ENCODE measurements at places on chromosomes 6 and 20. TPM values are rescaled to one million over a fixed set of nuclear protein-coding genes. Genes with fewer than 3 reads are reported as not detected.

Gene CALHM5
- not detected for total RNA-seq

Gene ABRACL
- 103 TPM for total RNA-seq

DNA sequence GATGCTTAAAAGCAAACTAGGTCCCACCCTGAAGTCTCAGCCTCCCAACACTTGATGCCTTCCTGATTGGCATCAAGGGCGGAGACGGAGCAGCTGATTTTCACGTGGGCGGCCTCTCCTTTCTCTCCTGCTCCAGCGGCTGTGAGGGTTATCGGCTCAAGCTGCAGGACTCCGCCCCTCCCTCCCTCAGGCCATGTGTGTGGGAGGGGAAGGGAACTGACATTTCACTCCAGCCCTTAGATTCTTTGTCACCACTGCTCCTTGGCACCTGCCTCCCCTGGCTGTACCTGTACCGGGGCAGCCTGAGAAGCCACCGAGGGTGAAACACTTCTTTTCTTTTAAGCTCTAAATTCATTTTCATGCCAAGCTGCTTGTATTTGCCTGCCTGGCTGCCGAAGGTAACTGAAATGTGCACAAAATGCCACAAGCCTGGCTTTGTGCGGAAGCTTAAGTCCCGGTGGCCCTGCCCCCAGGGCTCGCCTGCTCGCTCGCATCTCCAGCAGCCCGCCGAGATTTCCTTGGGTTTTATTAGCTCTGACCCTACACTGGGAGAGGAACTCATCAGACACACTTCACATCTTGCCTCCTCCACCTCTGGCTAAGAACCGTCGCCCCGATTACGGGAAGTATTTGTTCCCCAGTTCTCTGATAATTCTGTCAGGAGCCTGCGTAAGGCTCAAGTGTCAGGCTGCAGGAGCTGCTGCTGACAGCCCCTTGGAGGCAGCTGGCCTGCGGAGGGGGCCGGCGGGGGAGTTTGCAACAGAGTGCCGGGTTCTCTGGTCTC is 9.6 kb upstream of the CPNE5 start:
- H3K36me3 ChIP-seq = peaks cover 9% of the 10 kb centered on the region
- H3K4me3 ChIP-seq = no peak overlapping the region
- no peaks in the 10 kb centered on the region for H3K27me3 ChIP-seq
- DNase-seq = no peak
- no peaks in the 10 kb centered on the region for H3K4me1 ChIP-seq

GRCh38 chr20:17227669-17228623 is 1.1 kb downstream of the PCSK2 start:
- H3K27ac ChIP-seq = no peak overlapping the region
- DNase-seq = no peak
- peaks cover 4% of the 10 kb centered on the region for H3K27me3 ChIP-seq
- H3K4me3 ChIP-seq = no peak overlapping the region
- no peaks in the 10 kb centered on the region for H3K36me3 ChIP-seq

DNA sequence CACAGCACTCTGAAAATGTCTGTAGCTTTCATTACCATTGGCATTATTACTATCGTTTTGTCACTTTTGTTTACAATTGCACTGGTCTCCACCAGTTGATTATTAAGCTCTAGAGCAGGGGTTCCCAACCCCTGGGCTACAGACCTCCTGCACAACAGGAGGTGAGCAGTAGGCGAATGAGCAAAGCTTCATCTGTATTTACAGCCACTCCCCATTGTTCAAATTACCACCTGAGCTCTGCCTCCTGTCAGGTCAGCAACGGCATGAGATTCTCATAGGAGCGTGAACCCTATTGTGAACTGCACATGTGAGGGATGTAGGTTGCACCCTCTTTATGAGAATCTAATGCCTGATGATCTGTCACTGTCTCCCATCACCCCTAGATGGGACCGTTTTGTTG is 126.4 kb downstream of the ATXN1 start:
- no peak for DNase-seq
- H3K27me3 ChIP-seq = no peaks in the 10 kb centered on the region
- no peaks in the 10 kb centered on the region for H3K36me3 ChIP-seq
- H3K4me3 ChIP-seq = no peak overlapping the region
- no peak overlapping the region for H3K27ac ChIP-seq
- peaks cover 24% of the 10 kb centered on the region for H3K4me1 ChIP-seq

DNA sequence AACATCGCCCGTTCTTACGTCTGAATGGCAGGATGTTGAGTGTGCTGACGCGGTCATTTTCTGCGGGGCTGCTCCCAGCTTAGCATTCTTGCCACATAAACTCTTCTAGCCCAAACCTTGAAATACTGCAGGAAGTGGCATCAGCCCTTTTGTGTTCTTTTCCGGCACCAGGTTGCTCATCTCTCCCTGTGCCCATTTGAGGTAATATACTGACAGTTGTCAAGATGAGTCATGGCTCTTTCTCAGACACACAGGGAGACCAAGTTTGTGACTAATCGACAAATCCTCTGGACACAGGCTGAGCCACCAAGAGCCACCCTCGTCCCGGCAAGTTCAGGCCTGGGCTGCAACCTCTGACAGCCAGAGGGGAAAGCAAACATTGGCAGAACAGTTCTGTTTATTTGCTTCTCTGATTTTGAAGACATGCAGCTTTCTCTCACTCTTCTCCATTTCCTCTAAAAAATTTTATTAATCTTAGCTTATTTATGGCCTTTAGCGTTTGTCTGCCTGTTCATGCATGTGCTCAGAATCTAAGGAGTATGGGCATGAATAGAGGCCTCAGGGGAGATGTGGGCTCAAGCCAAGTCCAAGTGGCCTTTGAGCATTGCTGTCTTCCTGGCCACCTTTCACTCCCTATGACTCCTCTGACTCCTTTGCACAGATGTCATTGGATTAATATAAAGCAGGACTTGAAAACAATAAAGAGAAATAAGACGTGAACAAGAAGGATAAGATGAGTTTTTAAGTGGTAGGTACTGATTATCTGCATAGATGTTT is 328.2 kb upstream of the JAG1 start:
- no peaks in the 10 kb centered on the region for H3K36me3 ChIP-seq
- H3K27me3 ChIP-seq = no peaks in the 10 kb centered on the region
- H3K4me3 ChIP-seq = no peak overlapping the region
- no peak overlapping the region for H3K27ac ChIP-seq

DNA sequence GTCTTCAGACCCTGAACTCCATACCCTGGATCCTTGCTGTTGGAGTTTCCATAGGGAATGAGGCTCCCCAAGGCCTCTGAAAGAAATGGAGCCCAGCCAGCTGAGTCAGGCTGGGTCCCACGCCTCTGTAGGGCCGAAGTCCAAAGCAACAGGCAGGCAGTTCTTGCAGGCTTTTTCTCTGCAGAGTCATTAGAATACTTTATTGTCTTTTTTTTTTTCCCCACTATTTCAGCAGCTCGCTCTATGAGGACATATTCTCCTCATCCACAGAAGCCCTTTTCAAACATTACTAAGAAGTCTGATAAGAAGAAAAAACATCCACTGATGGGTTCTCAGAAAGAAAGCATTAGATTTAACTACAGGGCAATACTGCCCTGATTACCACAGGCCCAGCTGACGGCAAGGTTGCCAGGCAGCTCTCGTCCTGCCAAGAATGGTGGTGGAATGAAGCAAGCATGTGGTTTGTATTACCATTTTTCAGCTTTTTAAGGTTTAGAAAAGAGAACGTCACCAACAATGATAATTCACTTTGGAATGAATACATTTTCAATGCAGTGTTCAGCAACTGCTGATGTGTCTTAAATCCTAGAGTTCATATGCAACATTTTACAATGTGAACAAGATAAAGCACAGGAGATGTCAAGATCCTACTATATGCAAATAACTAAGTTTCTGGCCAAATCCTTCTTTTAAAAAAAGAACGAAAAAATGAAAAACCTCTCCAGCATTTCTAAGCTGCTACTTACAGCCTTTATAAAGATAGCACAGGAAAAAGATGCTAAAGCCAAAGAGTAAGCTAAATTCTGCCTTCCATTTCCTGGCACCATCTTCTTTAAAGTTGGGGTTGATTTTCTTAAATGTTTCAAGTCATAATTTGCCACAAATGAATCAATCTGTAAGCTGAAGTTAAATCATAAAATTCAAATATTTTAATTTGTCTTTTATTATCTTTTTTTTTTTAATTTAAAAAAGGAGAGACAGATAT is 223.6 kb upstream of the CITED2 start:
- no peak for DNase-seq
- H3K27me3 ChIP-seq = no peaks in the 10 kb centered on the region
- H3K4me1 ChIP-seq = peaks cover 8% of the 10 kb centered on the region

GRCh38 chr20:58106143-58106750 is 122.2 kb downstream of the ANKRD60 start:
- H3K27me3 ChIP-seq = no peaks in the 10 kb centered on the region
- DNase-seq = no peak
- H3K36me3 ChIP-seq = no peaks in the 10 kb centered on the region
- H3K4me1 ChIP-seq = no peaks in the 10 kb centered on the region
- H3K27ac ChIP-seq = no peak overlapping the region

DNA sequence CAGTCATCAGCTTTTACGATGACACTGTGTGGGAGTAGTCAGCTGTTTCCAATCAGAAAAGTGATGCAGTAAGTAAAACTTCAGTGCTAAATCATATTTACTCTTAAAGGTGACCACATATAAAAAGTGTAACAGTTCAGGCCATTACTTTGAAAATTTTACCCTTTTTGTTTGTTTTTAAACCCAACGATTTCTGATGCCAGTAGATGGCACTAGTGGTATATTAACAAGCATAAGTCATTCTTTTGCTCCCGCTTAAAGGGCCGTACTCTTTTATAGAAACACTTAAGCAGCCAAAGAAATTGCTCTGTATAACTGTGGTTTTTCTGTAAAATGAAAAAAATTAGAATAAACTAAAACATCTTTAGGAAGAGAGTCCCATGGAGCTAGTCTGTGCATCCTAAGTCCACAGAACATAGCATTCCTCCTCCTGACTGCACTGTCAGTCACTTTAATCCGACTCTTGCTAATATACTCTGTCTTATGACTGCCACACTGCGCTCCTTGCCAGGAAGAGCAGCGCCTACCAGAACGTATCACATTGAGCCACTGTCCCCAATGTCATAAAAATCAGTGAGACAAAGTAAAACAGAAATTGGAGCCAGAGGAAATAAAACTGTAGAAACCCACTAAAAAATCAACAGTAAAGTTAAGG is 25.0 kb downstream of the HEBP2 start:
- peaks cover 4% of the 10 kb centered on the region for H3K4me1 ChIP-seq
- no peak overlapping the region for H3K4me3 ChIP-seq
- peak; percentile 46 for DNase-seq
- no peak overlapping the region for H3K27ac ChIP-seq
- no peaks in the 10 kb centered on the region for H3K27me3 ChIP-seq
- no peaks in the 10 kb centered on the region for H3K36me3 ChIP-seq

GRCh38 chr20:39338469-39339376 is 376.6 kb downstream of the DHX35 start:
- no peak for DNase-seq
- H3K4me1 ChIP-seq = no peaks in the 10 kb centered on the region

GRCh38 chr6:166615059-166615770 is 11.8 kb downstream of the RPS6KA2 start:
- H3K36me3 ChIP-seq = no peaks in the 10 kb centered on the region
- no peak for DNase-seq
- H3K27ac ChIP-seq = no peak overlapping the region
- no peaks in the 10 kb centered on the region for H3K4me1 ChIP-seq
- H3K27me3 ChIP-seq = no peaks in the 10 kb centered on the region

DNA sequence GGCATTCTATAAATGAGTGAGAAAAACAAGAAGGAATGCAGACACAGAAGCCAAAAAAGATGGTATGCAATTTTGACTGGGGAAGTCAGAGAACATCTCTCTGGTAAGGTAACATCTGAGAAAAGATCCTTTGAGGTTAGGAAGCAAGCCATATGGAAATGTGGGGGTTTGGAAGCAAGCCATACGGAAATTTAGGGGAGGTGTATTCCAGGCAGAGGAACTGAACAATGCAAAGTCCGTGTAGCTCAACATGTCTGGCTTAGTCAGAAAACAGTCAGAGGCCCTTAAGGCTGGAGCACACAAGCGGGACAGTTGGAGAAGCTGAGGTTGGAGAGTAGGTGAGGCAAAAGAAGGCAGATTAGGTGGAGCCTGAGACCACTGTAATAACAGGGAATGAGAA is 35.3 kb downstream of the RALGAPA2 start:
- H3K27ac ChIP-seq = no peak overlapping the region
- H3K4me1 ChIP-seq = no peaks in the 10 kb centered on the region
- no peak for DNase-seq

Gene ANGPT4
- not detected for total RNA-seq

DNA sequence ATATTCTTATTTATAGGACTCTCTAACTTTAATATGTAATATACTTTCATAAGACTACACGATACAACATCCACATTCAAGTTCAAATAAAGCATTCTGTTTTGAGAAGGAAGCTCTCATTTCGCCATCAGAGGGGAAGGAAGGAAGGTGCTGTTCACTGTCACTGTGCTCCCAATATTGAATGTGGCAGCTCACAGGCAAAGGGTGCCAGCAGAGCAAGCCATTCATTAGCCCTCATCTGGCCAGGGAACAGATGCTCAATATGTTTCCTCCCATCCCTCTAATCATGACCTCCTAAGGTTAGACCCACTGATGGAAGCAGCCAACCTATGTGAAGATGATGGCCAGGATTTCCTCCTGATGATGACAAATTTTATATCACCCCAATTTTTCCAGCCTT is 154.4 kb downstream of the DST start:
- H3K27me3 ChIP-seq = no peaks in the 10 kb centered on the region
- H3K4me3 ChIP-seq = no peak overlapping the region
- H3K4me1 ChIP-seq = no peaks in the 10 kb centered on the region
- H3K36me3 ChIP-seq = no peaks in the 10 kb centered on the region
- DNase-seq = no peak

Gene RGS17
- total RNA-seq = not detected

Gene MYBL2
- total RNA-seq = 0.11 TPM

DNA sequence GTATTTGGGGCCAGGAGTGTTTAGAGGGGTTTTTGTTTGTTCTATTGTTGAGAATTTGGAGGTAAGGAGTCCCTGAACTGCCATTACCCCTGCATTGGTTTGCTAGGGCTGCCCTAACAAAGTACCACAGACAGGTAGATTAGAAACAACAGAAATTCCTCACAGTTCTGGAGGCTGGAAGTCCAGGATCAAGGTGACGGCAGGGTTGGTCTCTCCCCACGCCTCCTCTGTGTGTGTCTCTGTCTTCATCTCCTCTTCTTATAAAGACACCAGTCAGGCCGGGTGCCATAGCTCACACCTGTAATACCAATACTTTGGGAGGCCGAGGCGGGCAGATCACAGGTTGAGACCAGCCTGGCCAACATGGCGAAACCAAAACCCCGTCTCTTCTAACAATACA is 97.1 kb upstream of the FAM8A1 start:
- no peak for DNase-seq
- no peaks in the 10 kb centered on the region for H3K4me1 ChIP-seq
- no peaks in the 10 kb centered on the region for H3K36me3 ChIP-seq
- H3K27me3 ChIP-seq = no peaks in the 10 kb centered on the region
- H3K27ac ChIP-seq = no peak overlapping the region

Gene SLC22A2
- not detected for total RNA-seq
